MG63 (cell line): ENCODE measurements at places on chromosomes 12 and 14. TPM values are rescaled to one million over a fixed set of nuclear protein-coding genes. Genes with fewer than 3 reads are reported as not detected.

- no peak for DNase-seq
Observed at GRCh38 chr12:88108021-88108420, 33.9 kb downstream of the CEP290 start.

DNA sequence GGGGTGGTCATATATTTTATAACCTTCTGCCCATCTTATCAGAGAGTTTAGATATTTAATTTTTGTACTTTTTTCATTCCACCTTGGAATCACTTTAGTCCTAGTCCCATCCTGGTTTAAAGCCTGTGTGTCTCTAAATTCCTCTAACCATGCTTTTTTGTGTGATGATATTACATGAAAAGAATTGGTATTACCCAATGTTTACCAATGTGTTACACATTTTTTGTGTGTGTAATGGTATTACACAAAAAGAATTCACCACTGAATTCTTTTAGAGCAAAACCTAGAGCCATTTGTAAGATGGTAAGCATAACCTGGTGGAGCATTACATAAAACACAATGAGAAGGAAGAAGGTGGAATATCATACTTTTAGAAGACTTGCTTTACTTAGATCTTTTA, 77.5 kb downstream of the FAR2 start:
- no peak for DNase-seq

DNA sequence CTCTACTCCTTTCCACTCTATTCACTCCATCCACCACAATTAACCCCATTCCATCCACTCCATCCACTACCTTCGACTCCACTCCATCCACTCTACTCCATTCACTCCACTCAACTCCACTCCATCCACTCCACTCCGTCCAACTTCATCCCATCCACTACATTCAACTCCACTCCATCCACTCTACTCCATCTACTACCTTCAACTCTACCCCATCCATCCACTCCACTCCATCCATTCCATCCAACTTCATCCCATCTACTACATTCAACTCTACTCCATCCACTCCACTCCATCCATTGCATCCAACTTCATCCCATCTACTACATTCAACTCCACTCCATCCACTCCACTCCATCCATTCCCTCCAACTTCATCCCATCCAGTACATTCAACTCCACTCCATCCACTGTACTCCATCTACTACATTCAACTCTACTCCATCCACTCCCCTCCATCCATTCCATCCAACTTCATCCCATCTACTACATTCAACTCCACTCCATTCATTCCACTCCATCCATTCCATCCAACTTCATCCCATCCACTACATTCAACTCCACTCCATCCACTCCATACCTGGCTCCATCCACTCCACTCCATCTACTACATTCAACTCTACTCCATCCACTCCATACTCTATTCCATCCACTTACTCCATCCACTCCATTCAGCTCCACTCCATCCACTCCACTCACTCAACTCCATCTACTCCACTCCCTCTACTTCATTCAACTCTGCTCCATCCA, 16.4 kb downstream of the HNF1A start:
- no peak for DNase-seq

DNA sequence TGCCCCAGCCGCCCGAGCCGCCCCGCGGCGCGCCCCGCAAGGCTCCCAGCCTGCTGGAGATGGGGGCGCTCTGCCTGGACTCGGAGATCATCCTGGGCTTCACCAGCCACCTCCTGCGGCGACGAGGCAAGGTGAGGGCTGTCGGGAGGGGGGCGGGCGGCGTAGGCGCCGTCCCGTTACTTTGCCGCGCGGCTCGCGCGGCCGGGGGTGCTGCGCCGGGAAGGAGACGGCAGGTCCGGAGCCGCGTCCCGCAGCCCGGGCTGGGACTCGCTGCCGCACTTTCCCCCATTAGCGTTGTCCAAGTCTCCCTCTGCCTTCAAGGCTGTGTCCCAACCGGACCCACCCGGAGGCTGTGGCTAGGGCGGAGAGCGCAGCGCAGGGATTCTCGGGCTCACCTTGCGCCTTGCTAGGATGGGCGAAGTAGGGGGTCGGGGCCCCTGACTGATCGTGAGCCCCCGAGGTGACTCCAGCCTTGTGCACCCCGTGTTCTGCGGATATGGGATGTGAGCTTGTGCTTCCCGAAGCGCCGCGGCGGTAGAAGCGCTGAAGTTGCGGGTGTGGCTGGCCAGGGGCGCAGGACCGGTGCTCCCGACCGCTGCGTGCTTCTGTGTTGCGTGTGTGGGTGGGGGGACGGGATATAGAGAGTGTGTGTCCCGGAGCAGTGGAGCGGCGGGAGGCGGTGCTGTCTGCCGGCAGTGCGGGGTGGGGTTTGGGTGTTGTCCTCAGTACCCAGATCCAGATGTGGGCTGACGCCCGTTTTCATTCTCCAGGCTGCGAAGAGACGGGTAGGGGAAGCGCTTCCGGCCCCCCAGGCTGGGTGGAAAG, 1.7 kb upstream of the KIF26A start:
- no peak for DNase-seq

- DNase-seq = no peak
Observed at GRCh38 chr12:83763425-83763824, 1076.7 kb downstream of the TMTC2 start.

GRCh38 chr12:132535019-132535418, 45.1 kb downstream of the FBRSL1 start:
- no peak for DNase-seq

GRCh38 chr12:80299976-80300375, 144.1 kb upstream of the PTPRQ start:
- no peak for DNase-seq

DNA sequence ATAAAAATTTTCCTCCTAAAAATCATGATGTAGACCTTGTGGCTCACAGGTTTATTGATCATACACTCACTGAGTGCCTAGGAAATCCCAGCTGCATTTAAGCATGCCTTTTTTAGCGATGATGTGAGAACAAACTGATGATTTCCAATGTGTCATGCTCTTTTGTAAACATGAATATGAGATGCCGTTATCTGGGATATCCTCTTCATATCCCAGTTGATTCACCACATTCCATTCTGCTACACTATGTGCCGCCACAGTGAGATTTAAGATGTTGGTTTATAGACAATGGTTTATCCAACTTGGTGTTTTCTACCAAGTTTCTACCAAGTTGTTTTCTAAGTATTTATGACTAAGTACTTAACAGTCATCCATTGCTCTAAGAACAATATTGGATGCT, 5.2 kb downstream of the OR4E1 start:
- DNase-seq = no peak

DNA sequence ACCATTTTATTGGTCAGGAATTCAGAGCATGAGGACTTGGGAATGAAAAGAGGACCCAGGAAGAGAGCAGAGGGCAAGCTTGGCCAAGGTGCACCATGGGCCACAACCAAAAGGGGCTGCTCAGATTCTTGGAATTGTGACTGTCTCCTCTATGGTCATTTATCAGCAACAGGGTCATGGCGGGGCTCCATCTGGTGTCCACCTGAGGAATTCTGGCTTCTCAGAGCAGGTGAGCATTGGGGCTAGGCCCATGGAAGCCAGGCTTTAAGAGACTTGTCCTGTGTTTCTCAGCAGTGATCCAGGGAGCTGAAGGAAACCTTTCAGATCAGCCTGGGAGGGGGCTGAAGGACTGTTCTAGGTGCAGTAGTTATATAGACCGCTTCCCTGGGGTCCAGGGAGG, 2.6 kb upstream of the RIN3 start:
- no peak for DNase-seq

- DNase-seq = no peak
Observed at GRCh38 chr14:100173353-100173752, 13.9 kb upstream of the DEGS2 start.

DNA sequence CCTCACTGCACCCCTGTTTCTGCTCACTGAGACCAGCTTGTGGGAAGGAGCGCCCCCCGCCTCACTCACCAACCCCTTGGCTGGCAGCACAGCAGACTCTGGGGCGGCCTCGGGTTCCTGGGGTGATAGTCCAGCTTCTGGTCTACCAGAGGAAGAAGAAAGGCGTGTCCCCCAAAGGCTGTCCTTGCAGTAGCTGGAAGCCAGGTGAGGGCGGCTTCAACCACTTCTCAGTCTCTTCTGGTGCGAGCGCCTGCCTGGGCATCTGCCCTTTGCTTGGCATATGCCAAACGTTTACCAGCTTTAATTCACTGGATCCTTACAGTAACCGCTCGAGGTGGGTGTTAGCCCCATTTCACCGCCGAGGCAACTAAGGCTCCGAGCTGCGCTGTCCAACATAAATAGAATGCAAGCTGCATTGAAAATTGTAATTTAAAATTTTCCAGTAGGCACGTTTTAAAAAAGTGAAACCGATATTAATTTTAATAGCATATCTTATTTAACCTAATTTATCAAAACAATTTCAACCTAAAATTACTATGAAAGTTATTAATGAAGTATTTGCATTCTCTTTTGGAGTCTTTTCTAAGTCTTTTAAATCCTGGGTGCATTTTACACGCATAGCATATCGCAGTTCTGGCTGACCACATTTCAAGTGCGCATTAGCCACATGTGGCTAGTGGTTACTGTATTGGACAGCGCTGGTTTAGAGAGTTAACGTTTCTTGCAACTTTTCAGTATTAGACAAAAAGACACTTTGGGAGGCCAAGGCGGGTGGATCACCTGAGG, 872 bp downstream of the FAM177A1 start:
- peak; percentile 20 for DNase-seq

- DNase-seq = no peak
Observed at GRCh38 chr14:100734031-100734990, 7.6 kb downstream of the DLK1 start.

GRCh38 chr14:38385836-38386235, 129.9 kb upstream of the CLEC14A start:
- no peak for DNase-seq

DNA sequence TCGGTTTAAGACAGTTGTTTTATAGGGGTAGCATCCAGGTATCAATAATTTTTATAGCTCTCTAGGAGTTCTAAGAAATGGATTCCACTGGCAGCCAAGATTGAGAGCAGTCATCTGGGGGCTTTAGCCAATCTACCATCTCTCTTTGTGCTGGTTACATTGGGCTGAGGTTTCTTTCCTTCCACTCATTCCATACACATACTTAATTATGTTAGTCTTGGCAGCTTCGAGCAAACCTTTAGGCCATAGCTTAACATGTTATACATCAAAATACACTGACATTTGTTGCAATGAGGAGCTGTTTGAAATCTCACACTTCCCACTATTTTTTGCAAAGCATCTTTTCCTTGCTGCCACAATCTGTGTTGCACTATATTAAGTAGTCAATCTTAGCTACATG, 63.1 kb downstream of the ARMH4 start:
- DNase-seq = no peak

DNA sequence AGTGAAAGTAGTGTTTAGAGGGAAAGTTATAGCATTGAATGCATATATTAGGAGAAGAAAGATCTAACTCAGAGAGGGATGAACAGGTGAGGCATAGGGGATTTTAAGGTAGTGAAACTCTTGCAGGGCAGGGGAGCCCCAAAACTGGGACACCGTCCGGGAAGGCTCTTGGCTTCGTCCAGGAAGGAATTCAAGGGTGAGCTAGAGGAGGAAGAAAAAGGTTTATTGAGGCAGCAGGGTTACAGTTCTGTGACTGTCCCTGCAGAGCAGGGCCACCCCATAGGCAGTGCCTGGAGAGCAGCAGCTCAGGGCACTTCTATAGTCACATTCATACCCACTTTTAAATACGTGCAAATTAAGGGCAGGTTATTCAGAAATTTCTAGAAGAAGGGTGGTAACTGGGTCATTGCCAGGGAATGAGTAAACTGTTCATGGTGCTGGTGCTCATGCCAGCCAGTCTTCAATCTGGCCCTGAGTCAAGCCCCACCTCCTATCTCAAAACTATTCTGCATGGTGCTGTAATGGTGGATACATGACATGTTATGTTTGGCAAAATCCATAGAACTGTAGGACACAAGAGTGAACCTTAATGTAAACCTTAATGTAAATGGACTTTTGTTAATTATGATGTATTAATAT, 1.2 kb upstream of the OAS1 start:
- peak; percentile 49 for DNase-seq

DNA sequence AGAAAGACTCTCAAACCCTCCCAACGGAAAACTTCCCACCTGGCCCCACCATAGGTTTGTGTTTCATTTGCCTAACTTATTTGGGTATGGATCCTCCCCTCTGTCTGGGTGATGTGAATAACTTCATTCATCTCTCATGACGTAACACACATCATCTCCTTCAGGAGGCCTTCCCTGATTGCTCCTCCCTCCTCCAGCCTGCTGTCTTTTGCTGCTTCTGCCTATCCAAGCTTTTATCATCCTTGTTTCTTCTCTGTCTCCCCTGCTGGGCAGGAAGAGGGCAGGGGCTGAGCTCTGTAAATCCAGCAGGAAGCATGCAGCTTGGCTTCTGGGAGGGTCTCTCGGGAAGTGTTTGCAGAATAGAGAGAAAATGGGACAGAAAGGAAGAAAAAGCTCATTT, 766.0 kb upstream of the TBX3 start:
- DNase-seq = no peak

DNA sequence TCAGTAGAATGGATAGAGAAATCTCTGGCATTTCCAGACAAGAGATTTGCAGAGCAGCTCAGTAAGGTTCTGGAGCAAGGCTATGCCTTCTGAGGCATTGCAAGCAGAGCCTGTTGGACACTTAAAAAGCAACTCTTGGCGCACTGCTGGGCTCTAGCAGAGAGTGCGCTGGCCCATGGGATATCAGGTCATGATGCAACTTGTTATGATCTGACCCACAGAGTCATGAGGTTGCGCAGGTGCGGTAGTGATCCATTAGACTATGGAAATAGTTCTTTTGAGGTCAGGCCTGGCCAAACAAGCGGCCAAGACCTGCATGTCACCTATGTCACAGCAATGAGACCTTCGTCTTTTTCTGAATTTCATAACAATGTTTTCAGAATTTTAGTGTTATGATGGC, 168.6 kb downstream of the TMTC3 start:
- no peak for DNase-seq

DNA sequence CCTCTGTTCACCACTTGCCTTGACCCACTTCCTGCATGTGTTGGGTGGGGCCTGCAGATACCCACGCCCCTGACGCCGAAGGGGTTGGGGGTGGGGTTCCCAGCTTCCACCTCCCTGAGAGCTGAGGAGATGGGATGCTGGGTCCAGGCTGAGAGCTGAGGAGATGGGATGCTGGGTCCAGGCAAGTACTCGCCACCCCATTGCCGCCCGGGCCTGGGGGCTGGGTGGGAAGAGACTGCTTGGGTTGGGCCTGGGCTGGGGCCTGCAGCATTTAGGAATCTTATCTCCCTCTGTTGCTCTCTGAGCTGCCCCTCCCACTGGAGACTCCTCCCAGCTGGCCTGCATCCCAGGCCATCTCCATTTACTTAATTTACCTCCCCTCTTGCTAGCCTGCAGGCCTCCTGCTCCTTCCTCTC, 17.4 kb downstream of the TEAD4 start:
- no peak for DNase-seq

The KLRC1 gene
- total RNA-seq = not detected in 2 replicates

The MTHFD1 gene
- total RNA-seq = 23.1 and 38.2 TPM in 2 replicates

The BIN2 gene
- total RNA-seq = not detected in 2 replicates

The KLRC2 gene
- not detected in 2 replicates for total RNA-seq

The ASB2 gene
- not detected in 2 replicates for total RNA-seq

The TBC1D30 gene
- 0.20 and 0.30 TPM in 2 replicates for total RNA-seq

The GPR137C gene
- total RNA-seq = 0.81 and 1.1 TPM in 2 replicates

The CCDC198 gene
- not detected in 2 replicates for total RNA-seq

The PIWIL1 gene
- not detected in 2 replicates for total RNA-seq
